ENCODE measurements at places on chromosomes 2 and 18.

GRCh38 chr2:230589025-230589424 lies 123.6 kb upstream of the CAB39 start:
- DNase-seq: no peak

DNA sequence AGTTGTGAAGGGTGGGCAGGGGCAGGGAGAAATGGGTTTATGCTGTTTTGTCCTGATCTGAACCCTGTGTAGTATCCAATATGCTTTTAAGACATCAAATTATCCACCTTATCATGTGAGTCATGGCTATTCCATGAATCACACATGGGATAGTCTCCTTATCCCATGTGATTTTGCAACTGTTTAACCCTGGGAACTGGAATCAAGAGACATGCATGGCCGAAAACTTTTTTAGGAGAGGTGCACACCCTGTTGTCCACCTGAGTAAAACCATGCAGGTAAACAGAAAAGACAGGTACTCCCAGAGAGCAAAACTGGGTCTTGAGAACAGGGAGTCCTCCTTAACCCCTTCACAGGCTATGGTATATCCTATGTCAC lies 490.6 kb upstream of the HS6ST1 start:
- no peak for DNase-seq

GRCh38 chr18:39966275-39966674 lies 1988.8 kb upstream of the PIK3C3 start:
- DNase-seq: no peak

GRCh38 chr2:138003411-138003810 lies 39.1 kb downstream of the HNMT start:
- DNase-seq: no peak

DNA sequence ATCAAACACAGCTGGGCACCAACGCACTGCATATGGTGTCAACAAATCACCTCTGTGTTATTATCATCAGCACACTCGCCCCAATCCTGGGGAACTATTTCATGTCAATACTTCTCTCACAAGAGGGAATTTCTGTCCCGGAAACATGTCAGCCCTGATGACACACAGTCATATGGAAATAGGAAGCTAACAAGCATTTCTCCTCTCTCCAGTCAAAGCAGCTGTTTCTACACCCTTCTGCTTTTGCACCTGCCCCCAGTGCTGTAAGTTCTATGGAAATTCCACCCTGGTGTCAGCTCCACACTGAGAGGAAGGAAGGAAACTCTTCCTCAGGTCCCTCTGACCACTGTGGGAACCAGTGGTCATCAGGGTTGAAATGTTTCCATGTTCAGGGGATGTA lies 447.6 kb upstream of the ID2 start:
- DNase-seq: no peak

DNA sequence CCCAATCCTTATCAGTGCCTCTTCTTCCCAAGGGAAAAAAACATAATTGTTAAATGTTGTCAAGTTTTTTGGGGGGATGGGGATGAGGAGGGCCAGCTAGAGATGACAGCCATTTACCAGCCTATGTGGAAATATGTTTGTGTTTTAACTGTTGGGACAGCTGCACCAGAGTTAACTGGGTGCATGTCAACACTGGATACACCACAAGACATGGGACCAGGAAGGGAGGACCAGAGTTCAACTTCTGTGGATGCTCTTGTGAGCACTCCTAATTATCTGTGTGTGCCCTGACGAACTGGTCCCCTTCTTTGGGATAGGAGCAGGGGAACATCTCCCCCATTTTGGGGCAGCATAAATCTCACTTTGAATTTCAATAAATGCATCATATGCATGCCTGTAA lies 66.1 kb upstream of the FZD5 start:
- DNase-seq: no peak

- DNase-seq: no peak
Measured at GRCh38 chr18:76430636-76431035, 64.4 kb downstream of the ZNF516 start.

- no peak for DNase-seq
Measured at GRCh38 chr2:239012936-239013677, 165.2 kb downstream of the TWIST2 start.

GRCh38 chr2:177187631-177188312 lies 24.8 kb upstream of the HNRNPA3 start:
- no peak for DNase-seq

DNA sequence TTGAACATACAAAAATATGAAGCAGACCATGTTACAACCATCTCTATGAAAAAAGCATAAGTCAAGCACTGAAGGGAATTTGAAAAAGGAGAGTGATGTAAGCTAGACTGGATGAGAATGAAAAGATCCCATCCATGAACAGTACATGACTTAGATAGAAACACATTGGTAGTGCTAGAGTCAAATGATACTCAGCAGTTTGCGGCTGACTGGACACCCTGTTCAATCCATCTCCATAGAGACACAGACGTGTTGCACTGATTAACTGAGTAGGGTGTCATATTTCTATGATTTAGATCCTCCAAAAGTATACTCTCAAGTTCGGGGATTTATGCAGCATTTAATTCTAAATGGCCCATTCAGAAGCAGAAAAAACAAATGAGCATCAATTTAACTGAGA lies 674.3 kb upstream of the NRXN1 start:
- no peak for DNase-seq

DNA sequence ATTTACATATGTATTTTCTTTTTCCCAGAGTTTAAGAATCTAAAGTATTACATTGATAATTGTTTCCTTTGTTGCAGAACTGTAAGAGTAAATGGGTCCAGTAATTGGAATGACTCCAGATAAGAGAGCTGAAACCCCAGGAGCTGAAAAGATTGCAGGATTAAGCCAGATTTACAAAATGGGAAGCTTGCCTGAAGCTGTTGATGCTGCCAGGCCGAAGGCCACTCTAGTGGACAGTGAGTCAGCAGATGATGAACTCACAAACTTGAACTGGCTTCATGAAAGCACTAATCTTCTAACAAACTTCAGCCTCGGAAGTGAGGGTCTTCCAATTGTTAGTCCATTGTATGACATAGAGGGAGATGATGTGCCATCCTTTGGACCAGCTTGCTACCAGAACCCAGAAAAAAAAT lies 183.8 kb upstream of the STON1 start:
- DNase-seq: no peak

DNA sequence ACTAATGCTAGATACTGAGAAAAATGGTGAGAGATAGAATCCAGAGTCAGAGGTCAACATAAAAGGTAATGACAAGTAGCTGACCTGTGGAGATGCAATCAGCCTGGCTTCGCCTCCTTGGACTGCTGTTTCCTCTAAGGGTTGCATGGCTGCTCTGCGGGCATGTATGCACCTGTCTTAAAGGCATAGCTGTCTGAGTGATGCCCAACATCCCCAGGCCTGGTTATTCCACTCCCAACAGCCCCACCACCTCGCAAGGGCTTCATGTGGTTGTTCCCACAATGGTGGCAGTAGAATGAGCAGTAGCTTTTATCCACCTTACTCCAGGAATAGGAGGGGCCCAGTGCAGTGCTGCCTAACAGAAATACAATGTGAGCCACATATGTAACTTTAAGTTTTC lies 69.7 kb upstream of the ALK start:
- DNase-seq: no peak

- DNase-seq: no peak
Measured at GRCh38 chr2:158783923-158784322, 11.2 kb upstream of the DAPL1 start.

GRCh38 chr18:75161256-75162028 lies 47.5 kb downstream of the PTGR3 start:
- no peak for DNase-seq

- DNase-seq: no peak
Measured at GRCh38 chr18:72674710-72675109, 130.6 kb upstream of the CBLN2 start.

DNA sequence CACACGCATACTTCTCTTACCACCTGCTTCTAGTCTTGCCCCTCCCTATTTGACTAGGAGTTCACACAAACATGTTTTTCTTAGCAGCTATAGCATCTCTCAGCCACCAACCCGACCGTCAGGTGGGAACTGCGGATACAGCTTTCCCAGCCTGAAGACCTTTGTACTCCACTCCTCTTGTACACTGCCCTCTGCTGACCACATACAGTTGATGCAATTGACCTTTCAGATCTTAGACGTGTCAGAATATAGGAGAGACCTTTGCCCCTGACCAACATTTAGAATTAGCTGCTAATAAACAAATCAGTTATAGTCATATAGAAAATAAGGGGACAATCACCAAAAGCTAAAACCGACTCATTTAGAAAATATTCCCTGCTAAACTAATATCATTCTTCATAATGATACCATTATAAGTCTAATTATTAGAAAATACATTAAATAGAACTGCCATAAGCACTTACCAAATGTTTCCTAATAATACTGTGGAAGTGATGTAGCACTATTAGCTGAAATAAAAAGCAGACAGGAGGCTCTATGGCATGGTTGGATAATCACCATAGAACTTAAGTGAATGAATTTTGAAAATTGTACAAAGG lies 208.4 kb downstream of the RAD51AP2 start:
- no peak for DNase-seq

DNA sequence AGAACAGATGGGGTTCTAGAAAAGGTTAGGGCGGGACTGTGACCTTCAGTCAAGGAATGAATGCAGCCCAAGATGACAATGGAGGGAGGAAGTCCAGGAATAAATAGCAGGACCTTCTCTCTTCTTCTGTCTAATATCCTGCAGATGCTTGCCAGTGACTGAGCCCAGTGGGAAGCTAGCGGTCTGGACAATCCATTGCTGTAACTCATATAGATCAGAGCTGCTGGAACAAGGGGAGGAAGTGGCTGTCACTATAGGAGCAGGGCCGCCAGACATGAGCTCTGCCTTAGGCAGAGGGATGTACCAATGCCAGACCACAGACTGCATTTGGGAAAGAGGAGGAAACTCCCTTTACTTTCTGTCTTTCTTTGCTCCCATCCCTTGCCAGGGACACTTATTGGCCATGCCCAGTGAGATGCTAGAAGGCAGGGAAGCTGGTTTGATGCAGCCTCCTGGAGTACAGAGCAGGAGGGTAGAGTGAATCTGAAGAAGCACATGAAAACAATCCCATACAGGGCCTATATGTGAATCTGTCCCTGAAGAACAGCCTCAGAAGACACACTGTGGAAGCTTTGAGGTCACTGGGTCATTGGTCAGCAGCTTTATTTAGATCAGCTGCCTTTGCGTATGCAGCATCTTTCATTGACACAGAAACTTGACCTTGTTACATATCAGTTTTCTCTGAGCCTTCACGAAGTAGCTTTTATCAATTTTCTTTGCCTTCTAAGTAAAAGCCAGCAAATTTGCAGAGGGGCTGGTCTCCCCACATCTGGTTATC lies 65.4 kb downstream of the CCDC85A start:
- DNase-seq: no peak

- DNase-seq: no peak
Measured at GRCh38 chr2:24015562-24016375, 5.9 kb downstream of the MFSD2B start.

DNA sequence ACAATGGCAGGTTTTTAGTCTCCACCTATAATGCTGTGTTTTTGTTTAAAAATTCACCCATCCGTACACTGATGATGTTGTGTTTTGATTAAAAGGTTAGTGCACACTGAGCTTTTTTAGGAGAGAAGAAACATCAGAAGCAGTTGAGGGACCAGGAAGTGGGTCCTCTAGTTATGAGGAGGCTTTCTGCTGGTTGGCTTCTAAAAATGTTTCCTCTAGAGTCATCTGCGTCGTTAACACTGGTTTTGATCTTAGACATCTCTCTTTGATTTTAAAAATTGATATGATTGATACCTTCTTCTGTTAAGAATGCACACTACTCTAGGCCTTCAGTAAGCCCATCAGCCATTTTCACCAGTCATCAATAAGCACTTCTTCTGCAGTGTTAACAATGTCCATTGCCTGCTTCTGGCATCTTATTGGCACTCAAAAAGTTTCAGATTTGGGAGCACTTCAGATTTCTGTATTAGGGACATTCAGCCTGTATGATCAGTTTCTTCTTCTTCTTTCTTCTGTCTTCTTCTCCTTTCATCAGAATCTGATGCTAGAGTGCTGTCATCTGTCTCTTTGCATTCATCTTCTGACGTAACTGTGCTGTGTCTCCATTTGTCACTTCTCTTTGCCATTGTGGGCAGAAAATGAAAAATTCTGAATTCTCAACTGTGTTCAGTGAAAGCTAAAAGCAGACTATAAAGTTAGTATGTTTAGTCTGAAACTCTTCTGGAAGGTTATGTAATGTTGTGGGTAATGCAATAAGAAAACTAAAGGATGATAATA lies 56.3 kb downstream of the PHLPP1 start:
- DNase-seq: no peak

DNA sequence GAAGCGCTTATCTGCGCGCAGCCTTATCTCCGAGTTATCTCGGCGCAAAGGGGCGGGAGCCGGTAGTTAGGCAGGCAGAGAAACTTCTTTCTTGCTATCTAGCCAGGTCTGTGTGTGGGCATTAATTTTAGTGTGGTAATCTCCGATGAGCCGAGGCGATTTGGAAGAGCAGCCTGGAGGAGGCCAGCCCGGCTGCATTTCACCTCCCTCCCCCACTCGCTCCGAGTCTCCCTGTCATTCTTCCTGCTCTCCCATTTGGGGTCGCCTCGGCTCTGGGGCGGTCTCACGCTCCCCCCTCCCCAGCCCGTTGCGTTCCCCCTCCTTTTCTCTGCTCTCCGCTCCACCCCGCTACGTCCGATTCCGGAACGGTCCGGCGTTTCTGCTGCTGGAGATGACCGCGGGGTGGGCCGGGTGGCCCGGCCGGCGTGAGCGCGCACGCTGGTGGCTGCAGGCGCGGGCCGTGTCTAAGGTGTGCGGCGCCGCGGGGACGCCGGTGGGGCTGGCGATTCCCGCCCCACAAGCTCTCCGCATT lies 566 bp downstream of the GATA6 start:
- DNase-seq: no peak

DNA sequence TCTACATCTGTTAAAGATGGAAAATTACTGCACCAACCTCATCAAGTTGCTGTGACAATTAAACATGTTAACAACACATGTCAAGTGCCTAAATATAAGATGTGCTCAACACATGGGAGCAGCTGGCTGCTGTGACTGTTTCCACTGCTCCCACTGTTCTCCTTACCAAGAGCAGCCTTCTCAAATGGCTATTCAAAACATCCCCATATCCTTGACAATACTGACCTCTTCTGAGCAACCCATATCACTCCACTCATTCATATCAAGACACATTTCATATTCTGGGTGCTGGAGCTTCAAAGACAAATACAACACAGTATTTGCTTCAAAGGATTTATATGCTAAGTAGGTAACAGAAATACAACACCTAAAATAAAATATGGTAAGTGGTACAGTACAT lies 60.3 kb downstream of the PIAS2 start:
- no peak for DNase-seq

DNA sequence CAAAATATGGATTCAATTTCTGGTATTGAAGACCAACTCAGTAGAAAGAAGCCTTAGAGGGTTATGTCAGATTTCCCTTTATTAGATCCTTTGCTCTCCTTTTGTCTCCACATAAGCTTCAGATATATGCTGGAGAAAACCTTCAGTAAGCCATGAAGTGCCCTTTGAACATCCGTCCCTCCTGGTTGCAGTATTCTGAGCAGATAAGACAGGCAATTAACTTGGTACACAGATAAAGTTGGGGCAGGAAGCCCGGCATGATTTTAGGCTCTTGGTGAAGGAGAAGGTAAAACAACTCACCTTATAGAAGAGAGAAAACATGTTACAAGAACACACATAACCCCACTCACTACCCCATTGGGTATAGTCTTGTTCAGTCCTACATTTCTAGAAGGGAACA lies 76.4 kb downstream of the SRD5A2 start:
- DNase-seq: no peak

- DNase-seq: no peak
Measured at GRCh38 chr2:232537079-232537478, 2.4 kb upstream of the CHRNG start.

All from vagina (tissue), 2 donors.